ENCODE measurements at places on chromosomes 2 and 18.
A peak's percentile ranks its signal among the peaks of the same experiment; 100 is the strongest.

DNA sequence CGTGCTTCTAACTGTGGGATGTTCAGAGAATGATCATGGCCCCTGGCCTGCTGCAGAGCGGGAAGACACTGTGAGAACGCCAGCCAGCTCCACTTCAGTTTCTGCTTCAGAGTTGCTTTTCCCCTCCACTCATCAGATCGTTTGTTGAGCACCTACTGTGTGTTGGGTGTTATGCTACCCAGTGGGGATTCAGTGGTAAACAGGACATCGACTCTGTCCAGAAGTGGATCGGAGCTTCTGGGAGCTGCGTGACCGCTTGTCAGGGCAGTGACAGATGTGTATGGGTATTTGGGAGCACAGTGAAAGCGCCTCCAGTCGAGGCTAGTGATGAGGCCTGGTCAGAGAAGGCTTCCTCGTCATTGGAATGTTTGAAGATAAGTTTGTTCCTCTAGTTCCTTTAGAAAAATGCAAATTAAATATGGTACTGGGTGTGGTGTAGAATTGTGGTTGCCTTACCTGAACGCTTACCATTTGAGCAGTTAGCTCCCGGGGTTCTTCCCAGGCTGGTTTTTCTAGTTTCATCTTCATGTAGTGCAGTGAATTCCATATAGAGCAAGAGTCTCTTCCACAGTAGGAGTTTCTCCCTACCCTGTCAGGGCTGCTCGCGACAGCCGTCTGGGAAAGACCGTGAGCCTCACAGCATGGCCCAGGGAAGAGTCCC is 2.8 kb downstream of the RAB12 start:
- no peak for DNase-seq

GRCh38 chr2:199055336-199055735 is 402.4 kb downstream of the SATB2 start:
- DNase-seq, result no peak

DNA sequence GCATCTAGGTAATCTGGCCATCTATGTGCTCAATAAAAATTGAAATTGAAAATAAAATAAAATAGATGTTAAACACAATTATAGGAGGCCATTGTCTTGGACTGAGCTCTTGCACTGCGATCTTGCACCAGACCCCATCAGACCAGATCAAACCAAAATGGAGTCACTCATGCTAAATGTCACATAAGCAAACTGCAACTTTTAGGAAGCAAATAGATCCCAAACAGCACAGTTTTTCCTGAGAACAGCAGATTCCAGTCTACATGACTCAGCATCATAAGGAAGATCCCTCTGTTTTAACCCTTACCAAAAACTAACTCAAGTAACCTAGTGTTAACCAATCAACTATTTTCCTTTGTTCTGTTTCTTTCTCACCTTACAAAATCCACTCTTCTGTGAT is 57.7 kb upstream of the LRP1B start:
- no peak for DNase-seq

GRCh38 chr2:201151127-201151981 is 31.6 kb upstream of the CASP10 start:
- DNase-seq, result peak; percentile 59

- DNase-seq, result no peak
Measured at GRCh38 chr18:77164026-77164425, 31.4 kb upstream of the MBP start.

DNA sequence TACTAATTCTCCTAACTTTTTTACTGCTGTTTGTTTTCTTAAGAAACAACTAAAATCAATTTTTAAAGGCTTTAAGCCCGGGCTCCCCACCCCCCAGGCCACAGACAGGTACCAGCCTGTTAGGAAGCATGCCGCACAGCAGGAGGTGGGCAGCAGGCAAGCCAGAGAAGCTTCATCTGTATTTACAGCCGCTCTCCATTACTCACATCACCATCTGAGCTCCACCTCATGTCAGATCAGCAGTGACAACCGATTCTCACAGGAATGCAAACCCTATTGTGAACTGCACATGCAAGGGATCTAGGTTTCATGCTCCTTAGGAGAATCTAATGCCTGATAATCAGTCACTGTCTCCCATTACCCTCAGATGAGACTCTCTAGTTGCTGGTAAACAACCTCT is 517.0 kb downstream of the NRXN1 start:
- no peak for DNase-seq

DNA sequence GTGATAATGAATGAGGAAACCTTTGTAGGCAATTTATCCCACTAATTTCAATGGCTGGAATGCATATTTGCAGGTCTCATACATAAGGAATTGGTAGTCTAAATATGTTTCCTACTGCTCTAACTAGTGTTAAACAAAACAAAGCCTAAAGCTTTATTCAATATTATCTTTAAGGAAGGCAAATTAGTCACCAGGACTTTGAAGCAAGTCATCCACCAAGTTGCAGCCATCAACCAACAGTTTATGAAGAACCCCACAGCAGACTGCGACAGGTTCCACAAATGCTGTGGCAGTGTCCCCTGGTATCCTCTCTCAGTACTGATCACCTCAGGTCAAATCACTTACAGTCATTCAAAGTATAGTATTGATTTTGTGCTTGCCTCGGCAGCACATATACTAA is 181.5 kb upstream of the ZFP36L2 start:
- DNase-seq, result no peak

DNA sequence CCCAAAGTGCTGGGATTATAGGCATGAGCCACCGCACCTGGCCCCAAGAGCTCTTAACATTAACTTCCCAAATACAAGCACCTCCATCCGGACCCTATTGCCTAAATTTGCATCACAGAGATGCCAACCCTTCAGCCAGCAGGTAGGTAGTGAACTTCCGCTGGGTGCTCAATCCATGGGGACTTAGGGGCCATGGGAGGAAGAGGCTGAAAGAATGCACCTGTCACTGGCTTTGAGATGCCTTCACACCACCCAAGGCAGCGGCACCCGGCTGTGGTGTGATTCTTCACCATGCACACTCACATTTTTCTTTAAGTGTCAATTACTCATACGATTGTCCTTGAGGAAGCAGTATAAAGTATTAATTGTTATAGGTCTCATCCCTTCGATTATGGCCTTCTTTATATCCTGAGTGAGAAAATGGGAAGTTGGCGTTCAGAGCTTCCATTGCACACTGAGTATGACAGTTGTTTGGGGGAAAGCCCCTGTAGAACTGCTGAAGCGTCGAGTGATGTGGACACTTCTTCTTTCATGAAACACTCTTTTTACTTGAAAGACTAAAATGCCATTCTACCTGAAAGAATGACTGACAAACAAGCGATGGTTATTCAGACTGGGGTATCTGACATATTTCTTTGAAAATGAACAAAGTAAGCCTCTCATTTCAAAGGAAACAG is 51.8 kb upstream of the BIN1 start:
- DNase-seq, result no peak

GRCh38 chr2:145777297-145777696 is 1257.4 kb upstream of the ZEB2 start:
- no peak for DNase-seq

- DNase-seq, result peak; percentile 30
Measured at GRCh38 chr2:135985826-135986393, 484 bp upstream of the DARS1 start.

DNA sequence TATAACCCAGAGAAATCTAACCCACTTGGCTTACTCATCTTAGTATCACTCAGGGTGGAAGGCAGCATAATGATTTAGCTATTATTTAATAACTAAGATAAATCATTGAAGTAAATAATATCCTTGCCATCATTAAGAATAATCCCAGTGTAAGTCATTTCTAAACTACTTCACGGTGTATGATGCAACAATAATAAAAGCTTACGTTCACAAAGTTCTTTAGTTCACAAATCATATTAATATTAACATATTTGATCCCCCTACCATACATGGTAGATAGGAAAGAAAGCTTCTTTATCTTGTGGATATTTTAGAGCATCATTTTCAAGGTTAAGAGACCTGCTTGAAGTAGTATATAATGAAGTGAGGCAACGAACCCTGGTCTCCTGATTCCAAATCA is 401.0 kb downstream of the NCKAP5 start:
- no peak for DNase-seq

DNA sequence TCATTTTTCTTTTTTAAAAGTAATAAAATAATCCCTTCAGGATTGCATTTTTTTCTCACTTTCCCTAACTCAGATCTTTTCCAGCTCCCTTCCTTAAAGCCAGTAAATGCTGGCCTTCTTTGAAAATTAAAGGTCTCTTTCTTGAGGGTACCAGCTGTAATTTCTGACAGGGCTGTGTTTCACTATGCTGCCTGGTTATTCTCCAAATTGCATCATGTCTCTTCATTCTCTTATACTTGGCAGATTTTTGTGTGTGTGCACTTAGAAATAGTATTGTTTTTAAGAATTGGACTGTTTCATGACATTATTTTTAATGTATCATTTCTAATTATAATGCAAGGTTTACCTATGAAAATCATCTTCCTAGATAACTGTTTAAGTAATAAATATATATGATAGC is 72.0 kb upstream of the EPB41L5 start:
- DNase-seq, result no peak

DNA sequence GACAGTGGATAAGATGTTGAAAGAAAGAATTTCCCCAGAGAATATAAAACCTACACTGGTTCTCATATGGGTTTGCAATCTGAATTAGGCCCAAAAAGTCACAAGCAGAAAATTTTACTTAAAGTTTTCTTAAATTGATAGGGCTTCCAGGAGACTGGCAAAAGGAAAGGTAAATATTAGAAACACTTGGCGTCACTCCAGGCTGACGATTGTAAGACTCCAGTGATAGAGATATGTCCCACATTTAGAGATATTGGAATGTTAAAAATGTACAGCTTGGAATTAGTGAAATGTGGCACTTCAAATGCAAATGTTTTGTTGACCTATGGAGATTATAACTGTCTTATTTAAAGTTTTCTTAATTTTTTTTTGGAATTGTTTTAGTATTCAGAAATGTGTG is 14.0 kb downstream of the YIPF4 start:
- no peak for DNase-seq

GRCh38 chr18:40751186-40751585 is 1203.8 kb upstream of the PIK3C3 start:
- DNase-seq, result no peak
